Stimulated activated CD8-positive, alpha-beta memory T cell treated with anti-CD3 and anti-CD28 coated beads, Interleukin-4, amount 100 ng/mL, for 1 hour (primary cell): ENCODE measurements at places on chromosomes 5 and 9.

- no peak for DNase-seq
Observed at GRCh38 chr9:95855961-95856360, 19.5 kb upstream of the ERCC6L2 start.

- no peak for DNase-seq
Observed at GRCh38 chr9:89606624-89607311, 2.0 kb downstream of the GADD45G start.

DNA sequence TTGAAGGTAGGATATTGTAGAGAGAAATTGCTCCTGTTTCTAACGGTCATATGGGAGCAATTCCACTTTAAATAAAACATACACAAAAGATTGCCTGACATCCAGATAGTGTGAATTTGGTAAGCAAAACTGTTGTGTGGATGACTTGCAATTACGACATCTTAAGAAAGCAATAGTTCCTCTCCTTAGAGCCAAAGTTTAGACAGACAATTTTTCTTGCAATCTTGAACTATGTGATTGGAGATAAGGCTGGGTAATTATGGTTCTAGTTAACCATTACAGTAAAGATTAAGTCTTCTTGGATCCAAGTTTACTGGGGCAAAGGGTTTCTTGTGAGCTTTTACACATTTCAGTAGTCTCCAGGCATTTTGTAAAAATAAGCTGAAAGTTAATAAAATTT lies 1080.6 kb upstream of the CDH6 start:
- no peak for DNase-seq

- DNase-seq, result no peak
Observed at GRCh38 chr5:1352231-1353219, 7.6 kb upstream of the CLPTM1L start.

DNA sequence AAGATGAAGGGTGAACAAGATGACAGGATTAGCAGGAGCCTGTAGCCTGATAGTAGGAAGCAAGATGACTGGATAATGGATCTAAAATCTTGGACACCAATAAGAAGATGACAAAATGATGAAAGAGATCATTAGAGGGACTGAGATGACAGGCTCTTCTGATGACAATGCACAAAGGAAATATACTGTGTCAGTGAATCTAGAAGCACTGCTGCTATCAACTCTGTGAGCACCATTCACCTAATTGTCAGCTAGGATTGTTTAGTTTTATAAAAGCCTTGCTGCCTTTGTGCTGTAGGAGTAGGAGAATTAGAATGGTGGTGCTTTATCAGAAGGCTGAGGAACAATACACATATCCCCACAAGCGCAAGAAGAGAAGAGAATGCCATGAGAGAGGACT lies 1127.8 kb downstream of the DTWD2 start:
- DNase-seq, result no peak

DNA sequence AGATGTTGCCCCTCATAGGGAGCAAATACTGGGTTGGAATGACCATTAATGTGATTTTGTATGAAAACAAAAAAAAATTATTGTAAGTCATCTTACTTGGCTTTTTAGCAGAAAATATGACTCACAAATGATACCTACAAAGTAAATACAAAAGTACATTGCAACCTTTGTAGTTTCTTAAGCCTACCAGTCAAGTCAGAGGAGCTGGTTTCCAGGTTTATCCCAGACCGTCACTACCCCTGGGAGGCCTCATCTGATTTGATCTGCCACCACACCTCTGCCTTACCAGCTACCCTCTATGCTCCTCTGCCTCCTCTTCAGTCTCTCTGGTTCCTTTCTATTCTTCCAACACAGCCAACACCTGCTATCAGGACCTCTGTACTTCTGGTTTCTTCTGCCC lies 349.9 kb upstream of the CCNH start:
- no peak for DNase-seq
